Immature natural killer cell (primary cell): ENCODE measurements at places on chromosomes 1 and 21. TPM values are rescaled to one million over a fixed set of nuclear protein-coding genes. Genes with fewer than 3 reads are reported as not detected.
A peak's percentile ranks its signal among the peaks of the same experiment; 100 is the strongest.

The GJA5 gene
- not detected for polyA plus RNA-seq

The A3GALT2 gene
- not detected for polyA plus RNA-seq

GRCh38 chr1:18941221-18942141, 15.0 kb downstream of the IFFO2 start:
- no peak for DNase-seq

GRCh38 chr1:151222130-151222529, 23.8 kb downstream of the PIP5K1A start:
- no peak for DNase-seq

DNA sequence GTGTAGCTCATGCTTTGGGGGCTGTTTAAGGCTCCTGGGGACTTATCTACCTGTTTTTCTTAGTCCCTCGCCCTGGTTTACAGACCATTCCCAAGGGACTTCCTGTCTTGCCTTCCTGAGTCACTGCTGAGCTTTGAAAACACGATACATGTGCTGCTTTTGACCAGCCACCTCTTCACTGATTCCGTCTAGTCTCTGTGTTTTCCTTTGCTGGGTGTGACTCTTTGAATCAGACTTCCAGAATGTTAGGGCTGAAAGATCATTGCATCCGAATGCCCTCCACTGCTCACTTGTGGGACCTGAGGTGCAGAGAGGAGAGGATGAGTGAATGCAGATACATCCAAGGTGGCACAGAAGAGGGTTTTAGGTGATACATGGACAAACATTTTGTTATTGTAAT, 35.4 kb upstream of the CITED4 start:
- no peak for DNase-seq

DNA sequence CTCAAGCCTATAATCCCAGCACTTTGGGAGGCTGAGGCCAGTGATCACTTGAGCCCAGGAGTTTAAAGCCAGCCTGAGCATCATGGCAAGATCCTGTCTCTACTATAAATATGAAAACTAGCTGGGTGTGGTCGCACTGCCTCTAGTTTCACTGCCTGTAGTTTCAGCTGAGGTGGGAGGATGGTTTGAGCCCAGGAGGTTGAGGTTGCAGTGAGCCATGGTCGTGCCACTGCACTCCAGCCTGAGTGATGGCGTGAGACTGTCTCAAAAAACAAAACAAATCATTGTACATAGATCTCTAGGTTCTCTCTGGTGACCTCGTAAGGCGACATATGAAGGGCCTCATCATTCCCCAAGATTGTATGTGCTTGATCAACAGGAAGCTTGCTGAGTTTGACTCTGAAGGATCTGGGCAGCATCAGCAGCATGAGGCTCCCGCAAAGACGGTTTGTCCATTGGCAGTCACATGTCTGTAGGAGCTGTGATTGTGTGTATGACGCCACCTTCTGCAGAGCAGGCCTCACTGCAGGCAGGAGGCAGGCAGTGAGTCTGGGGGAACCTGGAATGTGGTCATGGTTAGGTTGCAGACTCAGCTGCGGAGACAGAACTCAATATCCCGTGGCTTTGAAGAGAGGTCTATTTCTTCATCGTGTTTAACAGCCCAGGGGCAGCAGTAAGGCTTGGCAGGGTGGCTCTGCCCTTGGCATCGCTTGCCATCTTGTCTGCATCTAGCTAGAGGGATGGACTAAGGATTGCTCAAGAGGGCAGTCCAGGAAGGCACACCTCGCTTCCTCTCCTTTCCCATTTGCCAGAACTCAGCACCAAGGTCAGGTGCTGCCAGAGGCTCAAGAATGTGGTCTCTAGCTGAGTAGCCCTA, 14.0 kb downstream of the ATP5PO start:
- no peak for DNase-seq

- no peak for DNase-seq
Measured at GRCh38 chr1:47705517-47706130, 267.8 kb downstream of the FOXD2 start.

DNA sequence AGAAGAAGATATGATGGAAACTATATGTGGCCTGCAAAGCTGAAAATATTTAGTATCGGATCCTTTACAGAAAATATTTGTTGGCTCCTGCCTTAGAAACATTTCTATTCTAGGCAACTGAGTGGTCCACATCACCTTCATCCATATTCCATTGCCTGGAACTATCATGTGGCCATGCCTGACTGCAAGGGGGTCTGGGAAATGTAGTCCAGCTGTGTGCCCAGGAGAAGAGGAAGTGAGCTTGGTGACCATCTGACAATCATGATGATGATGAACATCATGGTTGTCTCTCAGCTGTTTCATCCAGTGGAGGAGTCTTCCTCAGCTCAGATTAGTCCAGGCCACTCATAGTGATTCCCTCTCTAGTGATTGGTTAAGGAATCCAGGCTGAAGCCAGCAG, 61.8 kb upstream of the IFNLR1 start:
- no peak for DNase-seq

DNA sequence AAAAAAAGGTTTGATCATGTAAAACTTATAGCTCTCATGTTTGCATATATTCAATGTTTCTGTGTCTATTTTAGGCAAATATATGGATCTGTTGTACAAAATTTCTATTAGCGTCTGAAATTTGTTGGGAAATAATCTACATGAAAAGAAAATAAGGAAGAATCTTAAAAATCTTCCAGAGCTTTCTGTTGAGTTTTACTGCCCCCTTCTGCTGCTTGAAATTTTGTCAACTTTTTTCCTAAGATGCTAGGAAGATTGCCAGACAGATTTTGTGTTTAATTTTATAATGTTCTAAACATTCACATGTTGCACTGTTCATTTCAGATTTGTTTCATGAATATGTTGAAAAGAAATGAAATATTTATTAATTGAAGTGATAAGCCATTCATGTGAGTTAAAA, 2.5 kb upstream of the PTGS2 start:
- DNase-seq, result no peak

DNA sequence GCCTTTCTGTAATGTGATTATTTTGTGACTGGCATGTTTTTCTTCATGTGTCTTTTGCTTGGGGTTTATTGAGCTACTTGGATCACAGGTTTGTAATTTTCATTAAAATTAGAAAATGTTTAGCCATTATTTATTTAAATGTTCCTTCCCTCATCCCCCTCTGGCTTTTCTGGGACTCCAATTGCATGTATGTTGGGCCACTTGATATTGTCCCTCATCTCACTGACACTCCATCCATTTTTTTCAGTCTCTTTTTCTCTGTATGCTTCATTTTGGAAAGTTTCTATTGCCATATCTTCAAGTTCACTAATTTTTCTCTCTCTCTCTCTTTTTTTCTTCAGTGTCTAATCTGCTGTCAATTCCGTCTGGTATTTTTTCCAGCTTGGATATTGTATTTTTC, 390.1 kb downstream of the PRDM2 start:
- no peak for DNase-seq

GRCh38 chr21:14836950-14837349, 227.8 kb downstream of the NRIP1 start:
- no peak for DNase-seq

The IQCC gene
- polyA plus RNA-seq, result 0.29 TPM

The REN gene
- polyA plus RNA-seq, result not detected

The NES gene
- not detected for polyA plus RNA-seq

The OR14K1 gene
- polyA plus RNA-seq, result not detected

DNA sequence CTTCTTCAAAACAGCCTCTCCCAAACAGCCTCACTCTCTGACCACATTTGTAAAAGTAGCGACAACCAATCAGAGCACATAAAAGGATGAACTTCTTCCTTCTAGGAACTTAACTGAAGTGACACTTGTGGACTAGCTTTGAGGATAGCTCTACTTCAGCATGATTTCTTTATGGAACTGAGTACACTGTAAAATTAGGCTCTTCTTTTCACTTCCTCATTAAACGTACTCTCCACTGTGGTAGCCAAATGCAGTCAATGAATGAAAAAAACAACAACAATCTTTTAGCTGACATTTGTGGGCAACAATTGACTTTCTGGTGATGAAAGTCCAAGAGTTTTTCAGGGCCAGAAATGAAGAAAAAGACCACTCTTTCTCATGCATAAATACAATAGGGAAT, 9.6 kb downstream of the LRRC53 start:
- no peak for DNase-seq

- DNase-seq, result peak; percentile 34
Measured at GRCh38 chr1:198935306-198935921, 296.6 kb downstream of the PTPRC start.

GRCh38 chr21:27246741-27247140, 279.9 kb upstream of the ADAMTS5 start:
- no peak for DNase-seq

The FALEC gene
- polyA plus RNA-seq, result not detected

The HES3 gene
- not detected for polyA plus RNA-seq

DNA sequence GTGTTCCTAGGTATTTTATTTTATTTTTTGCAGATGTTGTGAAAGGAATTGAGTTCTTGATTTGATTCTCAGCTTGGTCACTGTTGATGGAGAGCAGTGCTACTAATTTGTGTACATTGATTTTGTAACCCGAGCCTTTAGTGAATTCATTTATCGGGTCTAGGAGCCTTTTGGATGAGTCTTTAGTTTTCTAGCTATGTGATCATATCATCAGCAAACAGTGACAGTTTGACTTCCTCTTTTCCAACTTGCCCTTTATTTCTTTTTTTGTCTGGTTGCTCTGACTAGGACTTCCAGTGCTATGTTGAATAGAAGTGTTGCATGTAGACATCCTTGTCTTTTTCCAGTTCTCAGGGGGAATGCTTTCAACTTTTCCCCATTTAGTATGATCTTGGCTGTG, 138.9 kb downstream of the LHX8 start:
- DNase-seq, result no peak

DNA sequence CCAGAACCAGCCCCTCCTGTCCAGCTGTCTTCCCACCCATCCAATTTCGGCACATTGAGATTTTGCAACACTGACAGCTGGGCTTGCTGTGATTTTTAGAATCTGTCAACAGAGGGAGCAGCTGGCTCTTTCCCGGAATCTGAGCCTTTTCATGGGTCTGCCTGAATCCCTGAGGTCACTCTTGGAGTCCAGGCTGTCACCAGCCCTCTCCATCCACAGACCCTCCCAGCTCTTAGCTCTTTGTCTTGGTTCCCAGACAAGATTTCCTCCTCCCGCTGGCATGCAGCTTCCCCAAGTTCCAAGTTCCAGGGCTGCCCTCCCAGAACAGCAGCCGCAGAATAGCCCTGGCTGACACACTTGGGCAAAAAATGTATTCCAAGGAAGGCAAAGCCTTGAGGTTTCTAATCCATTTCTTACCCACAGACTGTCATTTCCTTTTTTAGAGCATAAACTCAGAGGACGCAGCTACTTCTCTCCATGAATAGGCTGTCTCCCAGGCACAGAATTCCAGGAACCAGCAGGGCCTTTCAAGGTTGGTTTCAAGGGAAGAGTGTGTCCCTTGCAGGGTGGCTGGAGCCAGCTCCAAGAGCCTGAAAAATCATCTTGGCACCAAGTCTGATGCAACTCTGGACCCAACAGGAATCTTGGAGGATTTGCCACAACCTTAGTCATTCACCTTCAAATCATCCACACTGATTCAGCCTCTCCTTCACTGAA, 7.1 kb upstream of the TMEM61 start:
- no peak for DNase-seq

GRCh38 chr21:14557413-14557812, 11.3 kb upstream of the SAMSN1 start:
- no peak for DNase-seq

DNA sequence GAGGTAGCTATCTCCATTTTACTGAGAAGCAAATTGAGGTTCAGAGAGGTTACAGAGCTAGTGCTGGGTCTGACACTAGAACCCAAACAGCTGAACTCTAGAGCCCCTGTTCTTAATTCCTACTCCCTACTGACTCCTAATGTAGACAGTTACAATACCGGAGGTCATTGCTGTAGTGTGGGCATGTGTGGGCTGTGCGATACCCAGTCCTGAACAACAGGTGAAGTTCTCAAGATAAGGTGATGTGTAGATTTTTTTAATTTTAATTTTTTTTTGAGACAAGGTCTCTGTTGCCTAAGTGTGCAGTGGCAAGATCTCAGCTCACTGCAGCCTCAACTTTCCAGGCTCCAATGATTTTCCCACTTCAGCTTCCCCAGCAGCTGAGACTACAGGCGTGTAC, 1.6 kb upstream of the RHOC start:
- DNase-seq, result no peak

GRCh38 chr1:44714944-44715571, 15.9 kb downstream of the RNU5D-1 start:
- DNase-seq, result peak; percentile 75

The AQP10 gene
- polyA plus RNA-seq, result not detected

GRCh38 chr1:9008236-9008635, 18.0 kb downstream of the SLC2A7 start:
- DNase-seq, result no peak

DNA sequence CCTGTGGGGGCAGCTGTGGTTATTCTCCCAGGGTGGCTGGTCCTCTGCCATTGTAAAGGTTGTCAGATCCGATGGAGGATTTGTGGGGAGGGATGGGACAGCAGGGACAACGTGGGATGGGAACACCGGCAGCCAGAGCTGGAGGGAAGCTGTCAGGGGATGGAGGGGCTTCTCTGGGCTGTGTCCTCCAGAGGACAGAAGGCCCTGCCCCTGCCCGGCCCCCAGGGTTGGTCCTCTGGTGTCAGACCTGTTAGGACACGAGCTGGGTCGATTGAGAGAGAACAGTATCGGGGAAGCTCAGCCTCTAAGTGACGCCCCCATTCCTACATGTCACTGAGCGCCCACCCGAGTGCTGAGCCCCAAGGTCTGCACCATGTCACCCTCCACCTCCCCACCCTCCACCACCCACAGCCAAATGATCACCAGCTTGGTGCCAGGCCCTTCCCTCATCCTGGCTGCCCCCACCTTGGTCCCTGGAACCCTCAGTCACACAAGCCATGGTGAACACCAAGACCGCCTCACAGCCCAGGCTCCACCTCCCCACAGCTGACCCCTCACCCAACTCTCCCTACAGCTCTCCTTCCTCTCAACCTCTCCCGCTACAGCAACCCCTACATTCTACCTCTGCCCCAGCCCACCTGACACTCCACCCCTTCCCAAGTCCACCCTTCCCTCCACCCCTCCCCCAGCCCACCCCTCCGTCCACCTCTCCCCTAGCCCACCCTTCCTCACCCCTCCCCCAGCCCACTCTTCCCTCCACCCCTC, 244.4 kb downstream of the MATN1 start:
- DNase-seq, result no peak

- no peak for DNase-seq
Measured at GRCh38 chr1:23358310-23358875, 11.2 kb downstream of the ZNF436 start.

DNA sequence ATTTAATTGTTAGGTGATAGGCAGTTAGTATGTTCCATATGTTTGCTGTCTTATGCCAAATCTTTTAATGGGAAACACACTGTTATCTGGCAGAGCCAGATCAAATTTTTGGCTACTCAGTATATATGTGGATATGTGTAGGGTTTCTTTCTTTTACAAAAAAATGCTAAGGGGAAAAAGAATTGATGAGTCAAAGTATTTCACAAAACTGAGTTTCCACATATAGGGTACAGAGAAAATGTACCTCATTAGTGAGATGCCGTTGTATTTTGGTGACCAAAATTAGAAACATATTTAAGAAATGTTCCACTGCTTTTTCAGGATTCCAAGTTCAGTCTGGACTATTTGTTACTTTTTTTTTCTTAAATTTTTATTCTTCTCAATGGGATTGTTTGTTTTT, 201.2 kb upstream of the PTGFR start:
- DNase-seq, result no peak

- no peak for DNase-seq
Measured at GRCh38 chr1:232456714-232457113, 173.2 kb downstream of the SIPA1L2 start.

The USH2A gene
- polyA plus RNA-seq, result not detected
